ENCODE measurements at places on chromosomes 1 and 21.

- no peak for DNase-seq
Measured at GRCh38 chr1:36981771-36982622, 52.3 kb downstream of the GRIK3 start.

DNA sequence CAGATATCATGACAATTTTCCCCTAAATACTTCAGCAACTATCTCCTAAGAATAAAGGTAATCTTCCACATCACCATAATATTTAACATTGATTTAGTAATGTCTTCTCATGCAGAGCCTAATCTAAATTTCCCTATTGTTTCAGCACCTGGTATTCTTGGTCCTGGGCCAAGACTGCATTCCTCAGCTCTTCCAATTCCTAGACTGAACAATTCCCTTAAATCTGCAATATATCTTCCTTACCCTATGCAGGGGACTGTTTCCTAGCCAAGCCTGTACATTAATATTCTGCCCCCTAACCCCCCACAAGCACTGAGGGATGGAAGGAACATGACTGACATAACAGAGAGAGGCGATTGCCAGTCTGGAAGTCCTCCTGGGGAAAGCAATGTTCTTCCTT is 28.7 kb upstream of the DISP1 start:
- no peak for DNase-seq

DNA sequence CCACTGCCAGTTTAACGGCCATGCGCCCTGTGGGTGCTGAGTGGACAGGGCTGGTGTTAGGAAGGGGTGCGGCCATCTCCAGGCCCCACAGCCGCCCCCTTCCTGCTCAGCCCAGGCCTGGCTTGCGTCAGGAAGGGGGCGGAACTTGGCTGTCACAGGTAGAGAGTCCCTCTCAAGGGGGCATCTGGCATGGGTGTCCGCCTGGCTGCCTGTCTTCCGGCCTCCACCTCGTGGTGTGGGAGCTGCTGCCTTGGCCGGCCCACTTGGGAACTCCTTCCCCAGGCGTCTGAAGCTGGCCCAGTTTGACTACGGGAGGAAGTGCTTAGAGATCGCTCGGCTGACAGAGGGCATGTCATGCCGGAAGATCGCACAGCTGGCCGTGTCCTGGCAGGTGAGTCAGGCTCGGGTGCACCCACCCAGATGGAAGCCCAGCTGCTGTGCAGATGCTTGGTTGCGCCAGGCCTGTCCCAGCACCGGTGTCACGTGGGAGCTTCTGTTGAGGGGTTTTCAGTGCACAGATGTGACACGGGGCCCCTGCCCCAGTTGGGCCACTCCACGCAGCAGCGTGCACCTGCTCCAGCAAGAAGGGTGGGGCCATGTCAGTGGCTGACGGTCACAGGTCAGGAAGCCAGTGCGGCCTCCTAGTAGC is 9.1 kb upstream of the ATAD3B start:
- no peak for DNase-seq

- no peak for DNase-seq
Measured at GRCh38 chr1:60345621-60346020, 272.1 kb upstream of the C1orf87 start.

- DNase-seq: no peak
Measured at GRCh38 chr1:224219612-224220059, 36.6 kb downstream of the DEGS1 start.

DNA sequence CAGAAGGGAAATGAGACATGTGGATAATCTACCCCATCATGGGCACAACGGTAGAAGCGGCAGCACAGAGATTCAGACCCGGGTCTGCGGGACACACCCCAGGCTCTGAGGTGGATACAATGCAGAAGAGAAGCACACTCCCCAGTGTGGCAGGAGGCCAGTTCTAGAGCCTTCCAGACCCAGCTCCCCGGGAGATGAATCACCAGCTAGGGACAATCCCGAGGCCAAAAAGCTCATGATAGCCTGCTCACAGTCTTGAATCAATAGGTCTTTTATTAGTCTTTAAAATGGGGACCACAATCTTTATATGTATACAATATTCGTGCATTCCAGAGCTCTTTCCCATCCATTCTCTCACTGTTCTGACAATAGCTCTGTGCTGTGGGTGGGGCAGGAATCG is 57.3 kb upstream of the DIRAS3 start:
- DNase-seq: no peak
